ENCODE measurements at places on chromosomes 12 and 14.

DNA sequence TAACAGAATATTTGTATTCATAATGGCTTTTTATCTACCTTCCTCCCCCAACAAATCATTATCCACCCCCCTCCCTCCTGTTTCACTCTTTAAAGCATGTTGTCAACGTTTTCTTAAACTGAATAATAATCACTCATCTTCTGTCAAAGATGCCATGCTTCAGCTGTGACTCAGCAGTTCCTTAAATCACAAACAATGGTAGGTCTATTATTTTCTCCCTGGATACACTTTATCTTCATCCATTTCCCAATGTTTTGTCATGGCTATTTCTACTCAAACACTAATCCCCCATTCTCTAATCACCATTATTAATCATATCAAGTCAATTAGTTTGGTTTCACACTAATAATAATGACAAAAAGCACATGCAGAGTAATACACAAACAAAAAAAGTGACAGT is 6.5 kb downstream of the CLEC12B start:
- no peak for ATAC-seq

- ATAC-seq: no peak
Observed at GRCh38 chr14:39154594-39155189, 15.4 kb downstream of the TRAPPC6B start.

DNA sequence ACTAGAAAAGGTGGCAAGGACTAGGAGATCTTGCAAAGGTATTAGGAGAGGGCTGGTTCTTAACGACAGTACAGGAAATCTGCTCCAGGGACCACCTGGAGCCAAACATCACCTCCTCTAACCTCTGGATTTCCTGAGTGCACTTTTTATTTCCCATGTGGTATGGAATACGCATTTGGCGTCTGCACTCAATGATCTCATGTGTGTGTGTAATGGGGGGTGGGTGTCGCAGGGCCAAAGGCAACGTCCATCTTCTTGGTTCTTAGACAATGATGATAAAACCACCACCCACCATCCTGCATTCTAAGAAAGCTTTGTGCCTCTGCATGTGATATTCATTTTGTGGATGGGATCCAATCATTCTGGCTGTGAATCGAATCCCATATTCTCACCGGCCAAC is 68.8 kb downstream of the CLMN start:
- ATAC-seq: no peak

GRCh38 chr12:80756875-80757274 is 40.2 kb downstream of the MYF5 start:
- no peak for ATAC-seq

DNA sequence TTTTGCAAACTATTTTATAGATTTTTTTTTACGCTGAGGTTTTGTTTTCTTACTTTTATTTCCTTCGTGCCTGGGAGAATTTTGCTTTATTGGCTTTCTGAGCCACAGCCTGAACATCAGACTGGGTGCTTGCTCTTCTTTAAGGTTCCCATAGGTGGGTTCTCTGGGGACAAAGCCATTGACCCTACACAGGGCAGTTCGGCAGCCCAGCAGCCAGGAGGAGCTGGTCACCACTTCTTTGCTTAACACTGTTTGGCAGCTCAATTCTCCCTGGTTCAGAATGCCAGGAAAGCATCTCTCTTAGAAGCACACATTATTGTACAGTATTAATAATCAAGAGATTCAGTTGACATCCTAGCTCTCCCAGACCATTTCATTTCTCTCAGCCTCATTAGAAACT is 140.8 kb upstream of the NEDD1 start:
- no peak for ATAC-seq

GRCh38 chr14:51298895-51299294 is 58.8 kb downstream of the TMX1 start:
- no peak for ATAC-seq

DNA sequence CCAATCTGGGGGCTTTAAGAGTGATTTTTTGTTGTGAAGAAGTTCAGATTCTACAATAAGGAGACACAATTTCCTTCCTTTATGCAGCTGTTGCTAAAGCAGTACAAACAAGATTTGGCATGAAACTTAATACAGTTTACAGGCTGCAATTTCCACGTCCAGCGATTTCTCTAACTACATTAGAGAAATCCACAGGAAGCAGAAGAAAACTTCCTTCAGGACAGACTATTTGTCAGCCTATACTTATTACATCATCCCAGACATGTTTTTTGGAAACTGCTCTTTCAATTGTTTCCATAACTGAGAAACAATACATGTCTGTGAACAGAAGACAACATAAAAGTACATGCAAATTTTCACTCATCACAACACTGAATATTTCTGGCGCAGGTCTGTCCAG is 204.3 kb downstream of the TTC7B start:
- no peak for ATAC-seq

GRCh38 chr12:29427964-29428363 is 47.0 kb upstream of the ERGIC2 start:
- ATAC-seq: no peak

- peak; percentile 30 for ATAC-seq
Observed at GRCh38 chr12:1796515-1797010, 23.8 kb upstream of the LRTM2 start.

DNA sequence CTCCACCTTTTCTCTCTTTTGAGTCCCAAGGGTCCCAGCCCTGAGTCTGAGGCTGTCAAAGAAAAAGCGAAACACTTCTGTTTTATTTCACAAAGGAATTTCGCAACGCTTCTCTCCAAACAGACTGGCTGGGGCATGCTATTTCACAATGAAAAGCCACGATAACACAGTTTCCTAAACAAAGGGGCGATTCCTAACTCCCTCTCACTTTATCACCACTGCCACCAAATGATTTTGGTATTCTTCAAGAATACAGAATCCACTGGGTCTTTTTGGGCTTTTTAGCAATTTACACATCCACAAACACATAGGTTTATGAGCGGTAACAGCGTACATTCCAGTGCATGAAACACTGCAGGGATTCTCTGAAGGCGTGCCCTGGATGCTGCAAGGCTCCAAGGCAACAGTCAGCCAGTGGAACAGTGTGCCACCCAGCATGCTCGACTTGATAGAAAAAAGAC is 161.2 kb downstream of the DAD1 start:
- ATAC-seq: peak; percentile 90

DNA sequence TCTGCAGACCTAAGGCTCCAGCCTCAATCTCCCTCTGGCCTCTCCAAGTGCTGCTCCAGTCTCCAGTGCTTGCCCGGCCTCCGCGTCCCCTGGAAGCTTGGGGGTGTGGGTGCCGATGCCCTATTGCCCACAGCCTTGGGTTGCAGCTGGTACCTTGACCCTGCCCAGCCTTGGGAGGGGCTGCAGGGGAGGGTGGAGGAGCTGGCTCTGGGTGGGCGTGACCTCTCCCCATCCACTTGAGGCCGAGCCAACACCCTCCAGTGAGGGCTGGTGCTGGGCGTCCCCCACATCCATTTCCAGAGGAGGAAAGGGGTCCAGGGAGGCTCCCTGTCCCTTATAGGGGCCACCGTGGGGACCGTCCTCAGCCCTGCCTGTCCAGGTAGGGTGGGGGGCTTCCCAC is 24.1 kb downstream of the KIF26A start:
- no peak for ATAC-seq

DNA sequence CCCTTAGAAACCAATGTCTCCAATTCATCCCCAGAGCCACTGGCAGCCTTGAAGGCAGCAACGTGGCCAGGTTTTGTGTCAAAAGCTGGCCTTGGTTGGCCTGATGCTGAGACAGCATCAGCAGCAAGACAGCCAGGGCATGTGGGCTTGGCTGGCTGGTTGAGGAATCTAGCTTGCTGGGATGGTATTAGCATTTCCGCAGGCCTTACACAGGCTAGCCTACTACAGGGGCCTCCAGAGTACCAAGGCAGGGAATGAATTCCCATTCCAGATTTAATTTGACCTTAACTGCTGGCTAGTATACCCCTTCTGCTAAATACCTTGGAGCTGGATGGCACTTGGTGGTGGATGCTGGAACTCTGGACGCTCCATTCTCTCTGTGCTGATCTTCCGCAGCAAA is 15.8 kb downstream of the NGDN start:
- no peak for ATAC-seq

DNA sequence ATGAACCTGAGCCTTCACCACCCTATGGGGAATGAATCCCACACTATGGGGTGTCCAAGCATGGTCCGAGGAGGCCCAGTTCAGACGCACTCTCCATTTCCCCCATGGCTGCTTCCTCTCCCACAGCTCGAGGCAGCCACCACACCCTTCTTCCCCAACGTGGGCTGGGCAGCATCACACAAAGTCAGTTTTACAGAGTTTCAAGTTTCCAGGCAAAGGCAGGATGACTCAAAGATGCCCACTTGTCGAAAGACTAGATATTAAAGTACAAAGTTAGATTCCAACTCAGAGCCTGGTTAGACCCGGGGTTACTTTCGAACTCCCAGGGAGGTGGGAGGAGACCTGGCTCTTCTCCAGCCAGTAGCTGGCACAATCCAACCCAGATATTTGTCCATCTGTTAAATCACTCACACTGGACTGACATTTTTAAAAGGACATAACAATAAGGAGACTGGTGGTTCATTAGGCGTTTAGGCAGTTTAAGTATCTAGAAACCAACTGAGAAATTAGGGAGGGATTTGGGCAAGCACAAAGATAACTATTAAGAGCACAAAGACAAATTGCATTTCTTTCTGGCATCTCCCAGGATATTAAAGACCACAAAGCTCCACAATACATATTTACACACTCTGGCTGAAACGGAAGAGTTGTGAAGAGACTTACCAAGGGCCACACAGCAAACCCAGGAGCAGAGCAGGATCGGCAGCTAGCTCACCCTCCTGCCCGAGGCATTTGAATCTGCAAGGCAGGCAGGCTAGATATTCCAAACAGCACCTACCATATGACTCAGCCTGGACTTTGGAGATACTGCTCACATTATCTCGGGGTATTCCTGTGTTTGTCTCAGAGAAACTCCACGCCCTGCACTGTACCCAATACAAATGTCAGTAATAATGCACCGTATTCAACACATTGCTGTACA is 34.8 kb downstream of the TMCC3 start:
- peak; percentile 27 for ATAC-seq

DNA sequence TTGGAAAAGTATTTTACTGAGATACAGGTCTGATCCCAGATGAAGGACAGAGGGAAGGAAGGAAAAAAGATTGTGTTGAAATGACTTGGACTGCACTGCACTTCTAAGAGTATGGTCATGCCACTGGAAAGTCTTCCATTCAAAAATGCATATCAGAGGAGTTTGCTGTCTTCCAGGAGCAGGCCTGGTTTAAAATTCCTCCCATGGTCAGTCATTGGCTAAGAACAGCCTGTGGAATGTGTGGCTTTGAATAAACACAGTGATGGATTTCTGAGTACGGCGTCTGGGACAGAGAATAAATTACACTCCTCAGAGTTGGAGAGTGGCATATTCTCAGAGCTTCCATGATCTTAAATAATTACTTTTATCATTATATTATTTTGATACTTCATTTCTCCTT is 245.8 kb upstream of the PDZRN4 start:
- ATAC-seq: no peak

GRCh38 chr12:113555226-113555625 is 83.6 kb upstream of the LHX5 start:
- no peak for ATAC-seq

DNA sequence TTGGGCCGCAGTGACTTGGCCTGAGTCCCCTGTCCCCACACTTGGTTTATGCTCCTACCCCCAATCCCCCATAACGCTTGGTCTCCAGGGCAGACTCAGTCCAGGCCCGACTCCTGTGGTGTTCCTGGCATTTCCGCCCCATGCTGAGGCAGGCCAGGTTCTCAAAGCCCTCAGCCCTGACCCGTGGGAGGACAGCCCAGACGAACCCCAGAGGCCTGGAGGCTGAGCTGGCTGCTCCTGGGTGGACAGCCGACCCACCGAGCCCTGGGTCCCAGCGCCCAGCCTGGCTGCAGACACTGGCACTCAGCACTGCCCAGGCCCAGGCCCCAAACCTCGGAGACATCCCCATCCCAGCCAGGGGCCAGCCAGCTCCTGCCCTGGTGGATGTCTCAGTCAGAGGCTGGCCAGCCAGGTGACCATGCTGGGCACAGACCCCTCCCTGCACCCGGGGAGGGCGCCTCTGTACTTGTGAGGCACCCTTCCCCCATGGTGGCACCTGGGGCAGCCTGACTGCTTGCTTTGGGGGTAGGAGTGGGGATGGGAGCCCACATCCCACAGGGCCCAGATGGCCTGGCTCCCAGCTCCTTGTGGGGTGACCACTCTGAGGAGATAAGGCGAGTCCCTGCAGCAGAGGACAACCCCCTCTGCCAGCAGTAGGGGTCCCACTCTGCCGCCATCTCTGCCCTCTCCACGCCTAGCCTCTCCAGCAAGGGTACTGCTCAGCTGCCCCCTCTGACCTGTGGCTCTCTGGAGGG is 1.4 kb downstream of the PLD4 start:
- ATAC-seq: no peak

- ATAC-seq: peak; percentile 13
Observed at GRCh38 chr12:132489078-132489601, 811 bp upstream of the FBRSL1 start.

DNA sequence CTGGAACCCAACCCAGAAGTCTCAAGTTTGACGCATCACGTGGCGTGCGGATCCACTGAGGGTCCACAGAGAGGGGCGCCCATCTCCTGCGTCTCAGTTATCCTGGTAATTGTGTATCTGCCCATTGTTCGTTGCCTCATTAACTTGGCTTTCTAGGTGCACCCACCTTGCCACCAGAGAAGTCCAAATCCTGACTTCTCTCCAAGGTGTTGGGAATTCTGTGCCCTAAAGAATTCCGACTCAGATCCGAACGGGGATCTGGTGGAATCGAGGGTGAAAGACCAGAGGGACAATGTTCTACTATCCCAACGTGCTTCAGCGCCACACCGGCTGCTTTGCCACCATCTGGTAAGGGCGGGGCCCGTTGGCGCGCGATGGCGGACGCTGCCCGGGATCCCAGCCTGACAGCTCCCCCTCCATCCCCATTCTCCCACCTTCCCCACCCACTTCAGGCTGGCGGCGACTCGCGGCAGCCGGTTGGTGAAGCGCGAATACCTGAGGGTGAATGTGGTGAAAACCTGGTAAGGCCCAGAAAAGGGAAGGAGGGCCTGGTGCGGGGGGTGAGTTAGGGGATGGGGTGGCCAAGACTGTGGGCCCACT is 481 bp downstream of the REC8 start:
- ATAC-seq: no peak

GRCh38 chr12:44294649-44295048 is 458.8 kb downstream of the TMEM117 start:
- no peak for ATAC-seq

DNA sequence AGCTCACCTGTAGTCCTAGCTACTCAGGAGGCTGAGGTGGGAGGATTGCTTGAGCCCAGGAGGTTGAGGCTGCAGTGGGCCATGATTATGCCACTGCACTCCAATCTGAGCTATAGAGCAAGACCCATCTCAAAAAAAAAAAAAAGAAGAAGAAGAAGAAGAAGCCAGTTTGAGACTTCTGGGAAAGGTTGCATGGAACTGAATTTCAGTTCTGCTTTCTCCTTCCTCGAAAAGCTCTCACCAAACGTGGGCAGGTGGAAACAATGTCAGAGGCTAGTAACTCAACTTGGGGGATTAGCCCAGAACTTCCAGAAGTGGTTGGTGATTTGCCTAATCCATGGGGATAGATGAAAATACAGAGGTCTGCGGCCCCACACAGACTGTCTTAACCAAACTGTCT is 18.7 kb downstream of the FLVCR2 start:
- ATAC-seq: no peak

- no peak for ATAC-seq
Observed at GRCh38 chr14:89589400-89590118, 172.5 kb upstream of the FOXN3 start.

All from gastroesophageal sphincter (tissue), 4 donors.